ENCODE measurements at places on chromosomes 12 and 14. TPM values are rescaled to one million over a fixed set of nuclear protein-coding genes. Genes with fewer than 3 reads are reported as not detected.

The OLR1 gene
- not detected for total RNA-seq

The PSMA3 gene
- total RNA-seq, result 76.1 TPM

DNA sequence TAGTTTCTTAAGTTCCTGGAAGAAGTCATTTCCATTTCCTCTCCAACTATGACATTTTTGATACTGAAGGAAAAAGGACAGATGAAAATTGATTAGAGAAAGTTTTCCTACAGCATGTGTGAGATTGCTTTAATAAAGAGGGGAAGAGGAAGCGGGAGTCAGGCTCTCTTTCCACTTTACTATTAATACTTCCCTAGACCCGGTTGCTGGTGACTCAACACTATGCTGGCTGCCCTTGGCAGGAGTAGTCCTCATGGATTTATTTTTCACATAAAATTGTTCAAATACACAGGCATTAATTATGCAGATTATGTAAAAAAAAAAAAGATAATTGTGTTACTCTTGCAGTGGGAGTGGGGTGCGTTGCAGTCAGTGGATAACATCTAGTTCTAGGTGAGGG lies 293.4 kb downstream of the EGLN3 start:
- DNase-seq, result no peak

DNA sequence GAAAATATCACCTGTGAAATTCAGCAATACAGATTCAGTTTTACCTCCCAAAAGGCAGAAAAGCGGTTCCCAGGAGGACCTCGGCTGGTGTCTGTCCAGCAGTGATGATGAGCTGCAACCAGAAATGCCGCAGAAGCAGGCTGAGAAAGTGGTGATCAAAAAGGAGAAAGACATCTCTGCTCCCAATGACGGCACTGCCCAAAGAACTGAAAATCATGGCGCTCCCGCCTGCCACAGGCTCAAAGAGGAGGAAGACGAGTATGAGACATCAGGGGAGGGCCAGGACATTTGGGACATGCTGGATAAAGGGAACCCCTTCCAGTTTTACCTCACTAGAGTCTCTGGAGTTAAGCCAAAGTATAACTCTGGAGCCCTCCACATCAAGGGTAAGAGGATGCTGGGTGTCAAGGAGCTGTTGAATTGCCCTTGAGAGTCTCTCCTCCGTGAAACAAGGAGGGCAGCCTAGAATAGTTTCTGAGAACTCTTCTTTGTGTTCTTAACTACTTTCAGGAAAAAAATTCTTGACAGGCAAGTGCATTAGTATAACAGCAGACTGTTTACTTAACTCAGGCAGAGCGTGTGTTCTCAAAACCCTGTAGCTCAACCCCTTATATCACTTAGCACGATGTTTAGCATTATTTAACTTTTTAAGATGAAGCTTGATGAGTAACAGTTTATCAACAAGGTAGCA lies 7.7 kb downstream of the TDP1 start:
- no peak for DNase-seq

DNA sequence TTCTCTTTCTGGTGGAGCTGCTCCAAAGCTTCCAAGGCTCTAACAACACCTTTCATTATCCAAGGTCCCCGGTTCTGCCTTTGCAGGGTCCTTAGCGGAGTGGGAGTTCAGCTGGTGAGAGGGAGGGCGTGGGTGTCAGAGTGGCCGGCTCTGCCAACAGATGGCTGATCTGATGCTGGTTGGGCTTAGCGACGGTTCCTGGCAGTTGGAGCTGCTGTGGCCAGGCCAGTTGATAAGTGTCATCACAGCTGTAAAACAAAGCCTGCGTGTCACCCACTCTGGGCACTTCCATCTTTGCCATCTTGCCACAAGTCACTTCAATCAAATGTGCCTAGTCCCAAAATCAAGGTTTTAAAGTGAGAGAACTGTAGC lies 36.3 kb downstream of the RIN3 start:
- DNase-seq, result no peak

All from bronchial epithelial cell (primary cell).